ENCODE measurements at places on chromosomes 7 and 10.

DNA sequence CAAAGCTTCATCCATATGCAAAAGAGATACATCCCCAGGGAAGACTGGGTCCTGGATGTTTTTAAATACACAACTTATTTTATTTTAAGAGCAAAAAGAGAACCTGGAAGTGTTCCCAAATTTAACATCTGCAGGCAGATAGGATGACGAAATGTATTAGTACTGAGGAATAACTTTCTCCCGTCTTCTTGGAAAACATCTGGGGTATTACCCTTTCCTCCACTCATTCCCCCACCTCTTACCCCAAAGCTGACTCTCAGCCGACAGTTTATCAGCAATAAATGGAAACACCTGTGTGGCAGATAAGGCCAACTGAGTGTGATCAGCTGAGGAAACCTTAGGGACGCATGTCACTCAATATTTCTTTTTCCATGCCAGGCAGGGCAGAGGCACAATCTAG is 435.6 kb upstream of the NPVF start:
- no peak for DNase-seq

GRCh38 chr7:87056346-87056745 is 3.1 kb downstream of the ELAPOR2 start:
- DNase-seq = no peak

DNA sequence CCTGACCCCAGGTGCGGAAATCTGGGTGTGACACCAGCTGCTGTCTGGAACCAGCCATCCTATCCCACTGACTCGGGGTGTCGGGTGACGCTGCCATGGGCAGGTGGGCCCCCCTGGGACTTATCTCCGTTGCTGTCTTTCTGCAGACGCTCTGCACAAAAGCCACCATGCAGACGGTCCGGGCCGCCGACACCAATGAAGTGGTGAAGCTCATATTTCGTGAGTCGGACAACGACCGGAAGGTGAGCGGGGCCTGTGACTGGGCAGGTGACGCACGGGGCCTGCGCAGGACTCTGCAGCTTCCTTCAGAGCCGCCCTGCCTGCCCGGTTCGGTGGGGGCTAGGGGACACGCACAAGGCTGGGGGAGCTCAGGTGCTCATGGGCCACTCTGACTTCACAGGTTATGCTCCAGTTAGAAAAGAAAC is 36.6 kb downstream of the NKX6-2 start:
- DNase-seq = no peak

GRCh38 chr7:142796501-142797390 is 26.0 kb downstream of the PRSS2 start:
- DNase-seq = no peak

GRCh38 chr10:8331387-8331786 is 276.9 kb downstream of the GATA3 start:
- DNase-seq = no peak

- DNase-seq = no peak
These were observed 11.6 kb downstream of the GRID1 start for GRCh38 chr10:86354761-86355540.

GRCh38 chr7:99665312-99666012 is 14.3 kb downstream of the CYP3A5 start:
- no peak for DNase-seq

- DNase-seq = no peak
These were observed 62.9 kb upstream of the OIT3 start for GRCh38 chr10:72830625-72831024.

GRCh38 chr10:130497056-130498010 is 361.1 kb downstream of the GLRX3 start:
- DNase-seq = no peak

DNA sequence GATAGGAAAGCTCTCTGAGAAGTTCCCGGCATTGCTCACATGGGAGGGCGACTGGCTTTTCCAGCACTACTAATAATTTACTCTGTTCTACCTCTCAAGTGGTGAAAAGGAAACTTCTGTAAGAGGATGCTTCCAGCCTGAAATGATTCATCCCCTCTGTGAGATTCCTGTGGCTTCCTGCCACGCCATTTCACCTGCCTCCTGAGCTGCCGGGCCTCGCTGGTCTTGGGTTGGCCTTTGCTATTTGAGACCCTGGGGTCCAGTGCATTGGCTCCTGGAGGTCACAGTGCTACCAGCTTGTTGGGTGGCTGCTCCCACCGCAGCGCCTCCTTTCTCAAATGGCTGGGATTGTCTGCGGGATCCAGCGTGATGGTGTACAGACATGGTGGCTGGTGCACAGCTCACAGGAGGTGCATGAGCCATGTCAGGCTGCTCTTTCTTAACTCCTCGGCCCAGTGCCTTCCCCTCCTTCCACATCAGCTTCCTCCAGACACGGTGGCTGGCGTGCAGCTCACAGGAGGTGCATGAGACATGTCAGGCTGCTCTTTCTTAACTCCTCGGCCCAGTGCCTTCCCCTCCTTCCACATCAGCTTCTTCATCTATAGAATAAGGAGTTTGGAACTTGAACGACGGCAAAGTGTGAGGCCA is 42.9 kb upstream of the PCBD1 start:
- DNase-seq = no peak

GRCh38 chr10:113557424-113557862 is 4.6 kb downstream of the HABP2 start:
- no peak for DNase-seq

GRCh38 chr7:106999023-106999422 is 45.5 kb upstream of the PRKAR2B start:
- DNase-seq = no peak

GRCh38 chr7:92260248-92260781 is 14.5 kb downstream of the ANKIB1 start:
- DNase-seq = no peak

GRCh38 chr7:4042402-4043045 is 639.6 kb upstream of the FOXK1 start:
- DNase-seq = no peak

DNA sequence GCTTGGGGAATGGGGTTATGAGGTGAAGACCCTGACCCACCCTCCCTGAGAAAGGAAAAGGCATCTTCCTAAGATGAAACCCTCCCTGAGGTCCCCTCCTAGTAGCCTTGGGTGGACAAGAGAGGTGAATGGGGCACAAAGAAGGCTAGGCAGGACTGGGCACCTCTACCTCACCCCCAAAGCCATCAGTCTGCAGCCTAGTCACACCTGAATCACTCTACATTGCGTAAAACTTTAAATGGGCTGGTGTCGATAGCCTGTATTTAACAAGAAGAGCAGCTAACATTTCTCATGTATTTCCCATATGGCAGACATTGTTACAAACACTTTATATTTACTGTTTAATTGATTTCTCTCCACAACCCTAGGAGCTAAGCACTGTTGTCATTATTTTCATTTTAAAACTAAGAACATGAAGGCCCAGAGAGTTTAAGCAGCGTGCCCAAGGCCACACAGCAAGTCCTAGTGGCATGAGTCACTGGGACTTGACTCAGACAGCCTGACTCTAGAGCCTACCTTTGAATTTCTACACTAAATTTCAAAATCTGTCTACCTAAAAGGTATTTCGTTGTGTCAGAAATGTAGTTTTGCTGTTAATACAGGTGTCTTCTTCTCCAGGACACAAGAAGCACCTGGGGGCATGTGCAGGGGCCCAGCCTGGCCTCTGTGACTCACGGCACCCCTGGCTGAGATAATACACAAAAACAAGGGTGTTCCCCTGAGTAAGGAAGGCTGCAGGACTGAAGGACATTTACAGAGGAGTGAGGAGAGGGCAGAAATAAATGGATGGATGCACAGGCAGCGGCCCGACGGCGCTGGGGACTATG is 3.4 kb downstream of the AOC1 start:
- DNase-seq = no peak

- no peak for DNase-seq
These were observed 22.1 kb upstream of the PRKAR1B start for GRCh38 chr7:749140-749551.

GRCh38 chr10:119653209-119653608 is 2.0 kb downstream of the BAG3 start:
- no peak for DNase-seq

DNA sequence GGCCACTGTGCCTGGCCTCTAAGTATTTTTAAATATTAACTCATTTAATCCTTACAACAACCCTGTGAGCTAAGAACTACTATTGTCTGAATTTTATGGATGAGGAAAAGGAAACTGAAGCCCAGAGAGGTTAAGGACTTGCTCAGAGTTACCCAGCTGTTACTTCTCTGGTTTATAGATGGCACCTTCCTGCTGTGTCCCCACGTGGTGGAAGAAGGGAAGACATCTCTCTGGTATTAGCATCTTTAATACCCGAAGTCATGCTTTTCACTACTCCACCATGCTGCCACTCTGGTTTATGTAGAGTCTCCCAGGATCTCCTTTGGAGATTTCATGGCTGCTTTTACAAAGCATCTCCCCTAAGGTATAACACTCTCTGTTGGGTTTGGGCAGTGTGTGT is 105.5 kb upstream of the MKLN1 start:
- peak; percentile 7 for DNase-seq

- no peak for DNase-seq
These were observed 983 bp downstream of the TNRC18 start for GRCh38 chr7:5422396-5423305.

GRCh38 chr10:77587416-77587790 is 50.2 kb downstream of the KCNMA1 start:
- no peak for DNase-seq

DNA sequence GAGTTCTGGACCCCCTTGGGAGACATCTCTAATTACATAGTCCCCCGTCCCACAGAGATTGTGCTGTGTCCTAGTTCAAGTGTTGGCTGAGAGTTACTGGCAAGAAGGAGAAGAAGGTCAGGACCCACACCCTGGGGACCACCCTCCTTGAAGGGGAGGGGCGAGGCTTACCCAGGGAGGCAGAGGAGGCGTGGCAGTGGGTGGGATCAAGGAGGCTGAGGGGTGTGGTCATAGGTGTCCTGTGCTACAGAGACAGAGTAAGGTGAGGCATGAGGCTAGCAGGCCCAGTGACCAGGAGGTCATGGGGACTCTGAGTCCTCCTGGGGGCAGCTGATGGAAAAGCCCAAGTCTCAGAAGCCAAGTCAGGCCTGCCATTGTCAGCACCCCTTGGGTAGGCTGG is 29.4 kb upstream of the ADCYAP1R1 start:
- no peak for DNase-seq

- no peak for DNase-seq
These were observed 21.5 kb downstream of the ADAMTS14 start for GRCh38 chr10:70693619-70694335.

DNA sequence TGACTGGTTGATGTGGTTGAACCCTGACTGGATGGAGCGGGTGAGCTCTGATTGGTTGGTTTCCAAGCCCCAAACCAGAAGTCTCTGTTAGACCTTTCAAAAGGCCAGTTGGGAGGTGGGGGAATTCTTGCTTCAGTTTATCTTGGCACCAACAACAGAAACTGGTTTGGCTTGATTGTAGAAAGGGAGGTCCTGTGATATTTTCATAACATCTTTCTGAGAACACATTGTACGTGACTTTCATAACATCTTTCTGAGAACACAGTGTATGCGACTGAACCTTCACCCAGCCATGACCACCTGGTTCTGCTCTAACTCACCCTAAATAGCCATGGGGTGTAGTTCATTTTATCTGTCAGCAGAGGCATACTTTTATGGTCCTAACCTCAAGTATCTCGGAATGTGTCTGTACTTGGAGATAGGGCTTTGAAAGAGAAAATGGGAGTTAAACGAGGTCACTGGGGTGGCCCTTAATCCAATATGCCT is 88.3 kb downstream of the GALNT17 start:
- DNase-seq = no peak

DNA sequence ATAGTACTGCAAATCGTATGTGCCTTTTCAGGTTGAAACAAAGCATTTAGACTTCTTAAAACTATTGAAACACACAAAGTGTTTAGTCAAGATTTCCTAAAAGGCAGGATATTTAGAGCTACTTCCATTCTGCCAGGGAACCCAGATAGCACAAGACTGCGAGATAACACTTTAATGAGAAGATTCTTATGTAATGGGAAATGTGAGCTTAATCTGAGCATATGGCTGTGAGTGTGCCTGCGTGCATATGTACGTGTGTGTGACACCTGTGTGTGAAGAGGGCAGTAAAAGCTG is 14.3 kb upstream of the JCAD start:
- DNase-seq = no peak

DNA sequence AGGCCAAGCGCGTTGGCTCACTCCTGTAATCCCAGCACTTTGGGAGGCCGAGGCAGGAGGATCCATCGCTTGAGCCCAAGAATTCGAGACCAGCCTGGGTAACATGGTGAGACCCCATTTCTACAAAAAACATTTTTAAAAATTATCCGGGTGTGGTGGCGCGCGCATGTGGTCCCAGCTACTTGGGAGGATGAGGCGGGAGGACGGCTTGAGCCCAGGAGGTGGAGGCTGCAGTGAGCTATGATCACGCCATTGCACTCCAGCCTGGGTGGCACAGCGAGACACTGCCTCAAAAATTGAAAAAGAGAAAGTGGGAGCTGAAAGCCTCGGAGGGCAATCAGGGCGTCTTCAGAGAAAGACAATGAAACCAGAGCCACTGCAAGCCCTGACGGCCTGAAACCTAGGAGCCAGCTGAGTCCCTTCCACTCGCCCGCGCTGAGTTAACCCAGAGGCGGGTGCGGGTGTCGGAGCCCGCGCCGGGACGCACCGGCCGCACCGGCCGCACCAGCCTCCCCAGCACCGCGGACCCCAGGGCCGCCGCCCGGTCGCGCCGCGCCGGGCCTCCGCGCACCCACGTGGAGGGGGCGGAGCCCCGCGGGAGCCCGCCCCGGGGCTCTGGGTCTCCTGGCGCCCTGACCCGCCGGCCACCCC is 22.4 kb downstream of the ZFAND2A start:
- DNase-seq = no peak

DNA sequence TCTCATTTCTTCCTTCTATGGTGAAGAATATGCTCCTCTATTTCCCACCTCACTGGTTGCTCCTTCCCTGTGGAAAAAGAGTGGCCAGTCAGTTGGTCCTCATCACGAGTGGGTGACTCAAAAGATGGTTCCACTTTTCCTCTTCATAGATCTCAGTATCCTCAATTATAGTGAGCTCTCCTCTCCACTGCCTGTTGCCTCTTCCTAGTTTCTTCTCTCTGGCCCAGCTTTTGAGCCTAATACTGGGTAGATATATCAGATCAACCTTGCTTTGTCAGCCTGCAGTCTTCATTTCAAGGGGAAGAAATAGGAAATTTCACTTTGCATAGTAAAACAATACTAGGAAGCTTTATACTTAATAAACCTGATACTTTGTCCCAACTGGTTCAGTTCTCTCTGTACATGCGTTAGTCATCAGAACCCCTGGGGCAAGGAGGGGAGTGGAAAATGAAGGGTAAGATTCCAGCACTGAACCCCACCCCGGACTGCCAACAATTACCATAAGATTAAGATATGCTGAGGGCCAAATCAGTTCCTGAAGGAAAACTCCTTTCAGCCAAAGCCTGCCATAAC is 15.5 kb upstream of the WNT16 start:
- DNase-seq = no peak

GRCh38 chr7:159088016-159088865 is 56.4 kb downstream of the VIPR2 start:
- DNase-seq = no peak

DNA sequence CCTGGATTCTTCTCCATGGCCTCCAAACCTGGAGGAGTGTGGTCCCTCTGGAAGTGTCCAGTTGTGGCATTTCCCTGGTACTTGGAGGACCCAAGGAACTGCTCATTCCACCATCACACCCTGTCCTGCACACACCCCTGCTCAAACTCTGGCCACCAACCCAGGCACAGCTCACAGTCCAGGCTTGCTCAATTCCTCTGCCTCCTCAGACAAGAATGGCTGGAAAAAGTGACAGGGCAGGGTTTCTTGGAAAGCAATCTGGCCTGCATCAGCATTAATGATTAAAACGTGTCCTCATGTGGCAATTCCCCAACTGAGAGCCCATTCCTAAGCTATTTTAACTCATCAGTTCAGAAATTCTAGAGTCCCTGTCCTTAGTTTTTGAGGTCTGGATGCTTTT is 17.2 kb upstream of the TPST1 start:
- DNase-seq = no peak

- no peak for DNase-seq
These were observed 1.7 kb upstream of the FAM3C start for GRCh38 chr7:121397822-121398221.
